Psoas muscle (tissue), 8 donors: ENCODE measurements at places on chromosomes 13 and 19.

- no peak for DNase-seq
Observed at GRCh38 chr19:16801600-16802013, 27.6 kb upstream of the SIN3B start.

DNA sequence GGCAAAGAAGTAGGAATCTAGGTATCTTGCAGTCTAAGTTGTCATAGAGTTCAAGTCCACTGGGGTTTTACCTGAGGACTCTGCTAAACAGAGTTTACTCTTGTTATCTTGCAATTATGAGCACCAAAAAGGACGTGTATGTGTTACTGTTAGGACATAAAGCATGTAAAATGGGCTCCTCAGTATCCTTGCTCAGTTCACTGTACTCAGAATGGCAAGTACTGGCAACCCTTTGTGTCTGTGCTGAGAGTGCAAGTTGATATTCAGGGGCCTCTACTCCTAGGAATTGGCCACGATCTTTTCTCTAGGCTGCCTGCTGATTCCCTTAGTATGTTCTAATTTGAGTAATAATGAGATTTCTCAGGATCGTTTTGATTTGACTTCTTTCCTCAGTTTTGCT is 13.3 kb downstream of the TDRD3 start:
- no peak for DNase-seq

GRCh38 chr19:45515081-45515624 is 7.9 kb downstream of the VASP start:
- peak; percentile 62 for DNase-seq

GRCh38 chr19:6451583-6452222 is 7.9 kb downstream of the SLC25A23 start:
- no peak for DNase-seq

- no peak for DNase-seq
Observed at GRCh38 chr13:114148521-114148855, 16.1 kb upstream of the RASA3 start.

DNA sequence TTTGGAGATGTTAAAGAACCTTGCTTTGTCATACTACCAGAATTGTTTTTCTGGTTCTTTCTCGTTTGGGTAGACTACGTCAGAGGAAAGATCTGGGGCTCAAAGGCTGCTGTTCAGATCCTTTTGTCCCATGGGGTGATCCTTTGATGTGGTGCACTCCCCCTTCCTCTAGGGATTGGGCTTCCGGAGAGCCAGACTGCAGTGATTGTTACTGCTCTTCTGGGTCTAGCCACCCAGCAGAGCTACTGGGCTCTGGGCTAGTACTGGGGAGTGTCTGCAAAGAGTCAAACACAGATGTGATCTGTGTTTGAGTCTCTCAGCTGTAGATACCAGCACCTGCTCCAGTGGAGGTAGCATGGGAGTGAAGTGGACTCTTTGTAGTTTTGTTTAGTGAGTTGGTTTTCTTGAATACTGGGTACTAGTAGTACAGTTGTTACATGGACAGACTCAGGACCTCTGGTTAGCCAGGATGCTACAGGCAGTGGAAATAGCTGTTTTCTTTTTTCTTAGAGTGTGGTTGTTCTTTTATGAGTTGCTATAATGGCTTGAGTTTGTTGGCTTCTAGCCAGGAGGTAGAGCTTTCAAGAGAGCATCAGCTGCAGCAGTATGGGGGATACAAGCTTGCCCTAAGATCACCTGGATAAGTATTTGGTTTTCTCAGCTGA is 34.4 kb downstream of the DNAJC15 start:
- DNase-seq, result no peak
